Cardiac fibroblast (primary cell): ENCODE measurements at places on chromosomes 16 and 17.

GRCh38 chr17:38568274-38568673, 37.5 kb downstream of the SRCIN1 start:
- no peak for DNase-seq

- DNase-seq, result peak; percentile 77
Measured at GRCh38 chr16:86740906-86741799, 162.8 kb downstream of the FOXL1 start.

- peak; percentile 92 for DNase-seq
Measured at GRCh38 chr16:4298761-4299522, 16.9 kb upstream of the GLIS2 start.

GRCh38 chr17:83137523-83137922, 58.1 kb downstream of the METRNL start:
- DNase-seq, result no peak

DNA sequence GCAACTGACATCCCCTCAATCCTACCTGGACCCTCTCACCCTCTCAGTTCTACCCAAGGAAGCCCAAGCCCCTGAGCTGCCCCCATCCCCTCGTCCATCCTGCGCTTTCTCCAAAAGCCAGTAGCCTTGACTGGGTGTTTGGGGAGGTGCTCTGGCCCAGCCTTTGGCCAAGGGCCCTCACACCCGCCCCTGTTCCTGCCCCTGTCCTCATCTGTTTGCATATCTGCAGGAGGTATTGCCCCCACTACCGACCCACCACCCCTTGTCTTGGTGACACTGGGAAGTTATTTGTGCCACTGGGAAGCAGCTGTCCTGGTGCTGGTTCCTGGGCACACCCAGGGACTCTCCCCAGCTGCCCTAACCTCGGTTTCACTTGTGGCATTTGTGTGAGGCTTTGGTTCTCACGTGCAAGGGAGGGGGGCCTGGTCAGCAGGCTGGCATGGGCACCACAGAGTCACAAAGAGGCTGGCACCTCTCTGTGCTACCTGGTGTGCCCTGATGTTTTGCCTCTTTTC, 75.3 kb downstream of the MRC2 start:
- DNase-seq, result no peak

DNA sequence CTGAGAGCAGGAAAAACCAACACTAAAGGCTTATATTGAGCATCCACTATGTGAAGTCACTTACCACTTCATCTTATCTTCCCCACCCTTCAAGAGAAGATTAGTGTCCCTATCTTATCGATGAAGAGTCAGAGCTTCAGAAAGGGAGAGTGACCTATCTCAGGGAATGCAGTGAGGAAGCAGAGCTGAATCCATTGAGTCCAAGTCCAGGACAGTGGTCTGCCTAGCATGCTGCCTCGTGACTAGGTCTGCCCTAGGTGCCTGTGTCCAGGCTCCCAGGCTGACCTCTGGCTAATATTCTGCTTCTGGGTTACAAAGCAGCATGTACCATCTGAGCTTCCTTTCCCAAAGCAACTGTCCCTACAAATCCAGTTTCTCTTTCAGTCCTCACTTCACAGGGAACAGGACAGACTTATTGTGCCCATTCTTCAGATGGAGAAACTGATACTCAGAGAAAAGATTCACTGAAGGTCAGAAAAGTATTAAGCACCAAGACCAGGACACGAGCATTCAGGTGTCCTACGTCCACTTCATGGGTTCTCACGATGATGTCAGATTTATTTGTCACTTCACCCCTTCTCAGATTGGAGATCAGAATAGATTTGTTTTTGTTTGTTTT, 13.3 kb upstream of the FZD2 start:
- no peak for DNase-seq

DNA sequence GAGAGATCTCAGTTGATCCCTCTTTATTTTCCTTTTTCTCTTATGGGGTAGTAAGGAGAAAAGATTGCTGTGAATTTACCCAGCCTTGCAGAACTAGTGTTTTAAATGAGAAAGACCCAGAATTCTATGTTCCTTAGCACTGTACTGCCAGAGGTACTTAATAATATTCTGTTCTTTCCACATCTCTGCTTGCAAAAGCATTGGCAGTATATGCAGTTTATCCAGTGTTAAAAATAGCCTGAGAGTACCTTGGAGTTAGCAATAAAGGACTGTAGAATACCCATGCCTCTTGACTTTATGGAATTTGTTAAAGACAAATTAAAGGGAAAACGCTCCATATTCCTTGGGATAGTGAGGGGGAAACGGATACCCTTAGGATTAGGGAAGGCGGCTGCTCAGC, 11.9 kb downstream of the SLC7A6 start:
- DNase-seq, result no peak

DNA sequence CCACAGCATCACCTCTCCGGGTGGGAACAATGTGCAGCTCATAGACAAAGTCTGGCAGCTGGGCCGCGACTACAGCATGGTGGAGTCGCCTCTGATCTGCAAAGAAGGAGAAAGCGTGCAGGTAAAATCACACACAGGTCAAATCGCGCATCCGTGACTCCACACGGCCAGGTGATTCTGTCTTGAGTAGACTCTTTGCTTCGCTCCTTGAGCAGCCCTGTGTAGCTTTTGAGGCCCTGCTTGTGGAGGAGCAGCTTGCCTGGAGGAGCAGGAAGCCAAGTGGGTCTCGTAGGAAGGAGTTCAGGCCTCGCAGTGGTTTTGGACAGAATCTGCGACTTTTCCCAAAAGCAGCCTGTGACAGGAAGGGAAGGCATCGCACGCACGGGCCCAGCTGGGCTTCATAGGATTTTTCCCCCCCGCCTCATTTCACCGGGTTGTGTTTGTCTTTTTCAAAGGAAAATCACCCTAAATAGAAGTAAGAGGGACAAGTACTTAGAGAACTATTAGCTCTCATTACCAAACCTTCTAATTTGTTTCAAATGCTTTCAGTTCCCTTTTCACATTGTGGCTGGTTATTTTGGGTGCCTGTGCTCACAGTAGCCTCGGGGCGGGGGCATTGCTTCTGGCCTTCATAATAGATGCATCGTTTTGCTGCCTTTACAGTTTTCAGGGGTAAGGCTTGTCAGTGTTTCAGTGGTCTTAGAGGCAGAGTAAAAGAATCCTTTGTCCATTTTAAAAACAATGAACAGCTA, 71.5 kb downstream of the SEC14L1 start:
- DNase-seq, result no peak

DNA sequence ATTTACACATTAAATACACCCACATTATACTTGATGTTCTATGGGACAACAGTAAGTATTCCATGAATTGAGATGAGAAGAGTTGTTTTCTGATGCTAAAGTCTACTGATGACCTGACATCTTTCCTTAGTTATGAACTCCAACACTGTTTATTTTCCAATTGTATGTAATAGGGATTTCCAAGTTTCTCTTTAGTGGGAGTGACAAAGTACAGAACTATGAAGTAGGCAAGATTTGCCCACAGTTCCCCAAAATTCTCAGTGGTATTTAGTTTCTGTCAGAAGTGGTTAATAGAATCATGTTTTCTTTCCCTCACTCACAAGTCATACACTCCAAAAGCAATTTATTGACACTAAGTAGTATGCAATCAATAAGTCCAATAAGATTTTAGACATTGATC, 22.5 kb upstream of the ABCA6 start:
- DNase-seq, result no peak

GRCh38 chr17:41692722-41693521, 4.2 kb downstream of the EIF1 start:
- DNase-seq, result peak; percentile 31

GRCh38 chr16:27906883-27907282, 156.6 kb downstream of the GSG1L start:
- DNase-seq, result peak; percentile 5

GRCh38 chr16:30548416-30549253, 9.5 kb downstream of the ZNF764 start:
- no peak for DNase-seq
